ENCODE measurements at places on chromosomes 3 and 15.
A peak's percentile ranks its signal among the peaks of the same experiment; 100 is the strongest.

DNA sequence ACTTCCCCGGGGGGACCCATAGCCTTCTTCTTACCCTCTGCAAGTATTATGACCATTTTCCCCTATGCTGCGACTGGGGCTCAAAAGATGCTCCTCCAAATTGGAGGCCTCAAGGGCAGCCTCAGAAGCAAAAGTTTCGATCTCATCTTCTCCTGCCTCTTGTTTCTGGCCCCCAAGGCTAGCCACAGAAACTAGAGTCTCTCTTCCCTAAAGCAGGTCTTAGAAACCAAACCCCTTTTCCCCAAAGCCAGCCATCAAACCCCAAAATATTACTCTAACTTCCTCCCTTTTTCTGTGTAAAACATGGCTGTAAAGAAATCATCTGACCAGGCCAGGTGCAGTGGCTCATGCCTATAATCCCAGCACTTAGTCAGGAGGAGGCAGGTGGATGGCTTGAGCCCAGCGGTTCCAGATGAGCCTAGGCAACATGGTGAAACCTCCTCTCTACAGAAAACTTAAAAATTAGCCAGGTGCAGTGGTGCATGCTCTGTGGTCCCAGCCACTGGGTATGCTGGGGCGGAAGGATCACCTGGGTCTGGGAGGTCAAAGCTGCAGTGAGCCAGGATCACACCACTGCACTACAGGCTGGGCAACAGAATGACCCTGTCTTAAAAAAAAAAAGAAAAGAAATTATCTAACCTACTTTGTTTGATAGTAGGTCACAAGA lies 36.7 kb upstream of the MFGE8 start:
- DNase-seq = no peak

DNA sequence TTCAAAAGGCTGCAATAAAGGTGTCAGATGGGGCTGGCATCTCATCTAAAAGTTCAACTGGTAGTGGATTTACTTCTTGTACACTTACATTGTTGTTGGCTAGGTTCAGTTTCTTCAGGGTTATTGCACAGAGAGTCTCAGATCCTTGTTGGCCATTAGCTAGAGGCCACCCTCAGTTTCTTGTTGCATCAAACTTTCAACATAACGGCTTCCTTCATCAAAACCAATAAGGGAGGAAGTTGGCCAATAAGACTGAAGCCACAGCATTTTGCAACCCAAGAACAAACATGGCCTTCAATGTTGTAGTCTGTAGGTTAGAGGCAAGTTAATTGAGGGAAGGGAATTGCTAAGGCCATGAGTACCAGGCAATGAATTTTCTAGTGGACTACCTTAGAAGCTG lies 218.0 kb downstream of the ZBBX start:
- DNase-seq = no peak

DNA sequence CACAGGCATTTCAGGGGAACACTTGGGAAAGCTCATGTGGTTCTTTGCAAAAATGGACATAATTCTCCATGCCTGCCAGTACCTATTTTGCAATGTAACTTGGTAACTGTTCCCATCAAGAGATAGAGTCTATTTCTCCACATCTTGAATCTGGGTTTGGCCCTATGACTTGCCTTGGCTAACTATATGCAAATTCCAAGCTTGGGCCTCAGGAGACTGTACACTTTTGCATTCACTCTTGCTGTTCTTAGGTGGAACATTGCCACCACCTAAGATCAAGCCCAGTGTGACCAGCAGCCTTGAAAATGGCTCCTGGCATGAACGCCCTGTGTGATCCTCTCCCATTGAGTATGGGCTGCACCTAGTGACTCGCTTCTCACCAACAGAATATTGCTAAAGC lies 19.8 kb upstream of the SMAD6 start:
- no peak for DNase-seq

DNA sequence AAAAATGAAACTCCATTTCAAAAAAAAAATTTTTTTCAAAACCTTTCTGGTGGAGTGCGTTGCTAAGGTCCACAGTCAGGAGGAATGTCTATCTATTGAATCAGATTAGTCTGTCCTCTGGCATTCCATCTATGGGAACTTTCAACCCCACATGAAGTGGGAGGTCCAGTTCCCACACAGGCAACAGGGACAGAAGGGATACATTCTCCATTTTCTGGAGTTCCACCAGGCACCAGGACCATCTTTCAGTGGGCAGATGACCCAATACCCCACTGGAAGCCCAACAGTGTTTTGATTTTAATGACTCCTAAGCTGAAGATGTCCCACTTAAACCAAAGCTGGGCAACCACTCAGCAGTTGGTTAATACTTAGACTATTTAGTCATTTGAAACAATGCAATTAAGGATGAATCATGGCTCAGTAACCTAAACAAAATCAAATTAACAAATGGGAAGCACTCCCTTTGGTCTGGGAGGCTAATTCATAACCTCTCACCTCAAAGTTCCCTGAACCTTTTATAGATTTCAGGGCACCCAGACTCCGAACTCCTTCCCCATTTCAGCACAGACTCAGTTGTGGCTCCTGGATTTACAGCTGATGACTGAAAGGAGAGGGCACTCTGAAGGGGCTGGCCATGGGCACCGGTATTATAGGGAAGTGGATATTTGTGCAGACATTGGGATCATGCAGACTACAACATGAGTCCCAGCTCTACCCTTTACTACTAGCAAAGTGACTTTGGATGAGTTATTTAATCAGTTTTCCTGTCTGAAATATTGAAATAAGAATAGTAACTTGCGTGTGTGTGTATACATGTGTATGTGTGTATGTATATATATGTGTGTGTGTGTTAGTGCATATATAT lies 264.3 kb upstream of the LRTM1 start:
- no peak for DNase-seq

GRCh38 chr3:169563775-169564059 lies 99.8 kb downstream of the MECOM start:
- no peak for DNase-seq

GRCh38 chr15:95868970-95869369 lies 461.5 kb upstream of the NR2F2 start:
- DNase-seq = no peak

- DNase-seq = no peak
These were observed 96.7 kb upstream of the KCNMB2 start for GRCh38 chr3:178439504-178439903.

- DNase-seq = peak; percentile 63
These were observed 7.1 kb downstream of the ELL3 start for GRCh38 chr15:43769584-43770228.

DNA sequence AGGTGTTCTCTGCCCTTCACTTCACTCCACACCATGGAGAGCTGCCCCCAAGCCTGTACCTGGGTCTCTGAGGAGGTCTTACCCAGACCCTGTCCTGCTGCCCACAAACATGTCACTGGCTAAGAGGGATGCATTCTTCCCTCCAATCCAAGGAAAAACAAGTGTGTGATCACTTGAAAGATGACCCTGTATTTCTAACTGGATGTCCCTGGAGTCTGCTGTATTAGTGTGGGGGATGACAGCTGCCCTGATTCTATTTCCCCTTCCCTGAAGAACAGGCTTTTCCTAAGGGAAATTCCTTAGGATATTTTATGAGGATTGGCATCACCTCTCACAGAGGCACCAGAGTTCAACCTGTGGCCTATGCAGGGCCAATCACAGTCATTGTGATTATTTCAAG lies 55.0 kb upstream of the GATA2 start:
- DNase-seq = no peak

GRCh38 chr3:105415951-105416350 lies 49.2 kb downstream of the ALCAM start:
- DNase-seq = no peak

GRCh38 chr3:59185591-59186369 lies 136.0 kb upstream of the CFAP20DC start:
- no peak for DNase-seq

GRCh38 chr3:10195366-10196089 lies 30.8 kb downstream of the IRAK2 start:
- DNase-seq = no peak

DNA sequence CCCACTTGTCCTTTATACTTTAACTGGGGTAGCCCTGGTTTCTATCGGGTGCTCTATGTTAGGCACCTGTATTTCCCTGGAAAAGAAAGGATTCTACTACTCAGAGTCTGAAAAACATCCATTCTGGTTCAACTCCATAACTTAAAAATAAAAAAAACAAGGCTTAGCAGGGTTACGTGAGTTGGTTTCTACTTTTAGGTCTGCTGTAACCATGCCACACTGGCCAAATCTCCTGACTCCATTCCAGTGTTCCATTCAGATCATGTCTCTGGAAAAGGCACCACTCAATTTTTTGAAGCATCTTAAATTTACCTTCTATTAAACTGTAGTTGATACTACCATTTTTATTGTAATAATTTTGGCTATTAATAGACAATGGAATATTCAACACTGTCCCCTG lies 62.1 kb downstream of the CAPN3 start:
- no peak for DNase-seq

GRCh38 chr15:40232625-40233070 lies 6.2 kb upstream of the PAK6 start:
- DNase-seq = no peak

DNA sequence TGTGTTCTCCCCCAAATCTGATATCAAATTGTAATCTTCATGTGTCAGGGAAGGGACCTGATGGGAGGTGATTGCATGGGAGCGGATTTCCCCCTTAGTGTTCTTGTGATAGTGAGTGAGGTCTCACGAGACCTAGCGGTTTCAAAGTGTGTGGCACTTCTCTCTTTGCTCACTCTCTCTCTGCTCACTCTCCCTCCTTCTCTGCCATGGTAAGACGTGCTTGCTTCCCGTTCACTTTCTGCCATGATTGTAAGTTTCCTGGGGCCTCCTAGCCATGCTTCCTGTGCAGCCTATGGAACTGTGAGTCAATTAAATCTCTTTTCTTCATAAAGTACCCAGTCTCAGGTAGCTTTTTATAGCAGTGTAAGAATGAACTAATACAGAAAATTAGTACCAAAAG lies 30.6 kb upstream of the OR5H6 start:
- DNase-seq = no peak

GRCh38 chr3:184537885-184538665 lies 23.5 kb upstream of the EPHB3 start:
- DNase-seq = no peak

- no peak for DNase-seq
These were observed 14.7 kb downstream of the MAP2K1 start for GRCh38 chr15:66401130-66402021.

GRCh38 chr3:136428167-136428566 lies 178.0 kb downstream of the PCCB start:
- DNase-seq = no peak

- DNase-seq = no peak
These were observed 59.3 kb downstream of the CTDSPL start for GRCh38 chr3:37921025-37921424.

GRCh38 chr3:169383770-169384169 lies 279.7 kb downstream of the MECOM start:
- DNase-seq = no peak

GRCh38 chr3:134009345-134010000 lies 20.3 kb downstream of the SLCO2A1 start:
- DNase-seq = no peak

DNA sequence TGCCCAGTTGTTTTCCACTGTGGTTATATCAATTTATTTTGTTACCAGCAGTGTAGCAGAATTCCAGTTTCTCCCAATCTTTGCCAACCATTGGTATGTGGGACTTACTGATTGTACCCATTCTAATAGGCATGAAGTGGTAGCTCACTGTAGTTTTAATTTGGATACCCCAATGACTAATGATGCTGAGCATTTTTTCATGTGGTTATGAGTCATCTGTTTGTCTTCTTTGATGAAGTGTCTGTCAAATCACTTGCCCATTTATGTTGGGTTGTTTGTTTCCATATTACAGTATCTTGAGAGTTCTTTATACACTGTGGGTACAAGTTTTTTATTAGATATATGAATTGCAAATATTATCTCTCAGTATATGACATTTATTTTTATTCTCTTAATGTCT lies 644.3 kb downstream of the NR2F2 start:
- DNase-seq = no peak

DNA sequence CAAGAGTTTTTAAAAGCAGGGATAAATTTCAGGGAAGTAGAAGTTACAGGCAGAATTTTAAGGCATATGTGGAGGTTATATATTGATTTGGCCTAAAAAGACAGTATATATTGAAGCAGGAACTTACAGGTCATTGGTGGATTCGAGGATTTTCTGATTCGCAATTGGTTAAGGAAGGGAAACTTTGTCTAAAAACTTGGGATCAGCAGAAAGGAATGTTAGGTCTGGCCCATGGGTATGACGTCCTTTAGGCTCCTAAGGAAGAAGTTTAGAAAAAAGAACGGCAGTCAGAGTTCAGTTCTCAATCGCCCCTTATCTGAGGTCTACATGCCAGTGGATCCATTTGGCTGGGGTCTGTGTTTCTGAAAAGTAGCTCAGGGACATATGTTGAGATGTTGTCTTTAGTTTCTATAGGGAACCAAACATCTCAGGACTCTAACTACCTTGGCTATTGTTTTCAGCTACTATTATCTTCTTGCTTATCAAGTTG lies 33.2 kb upstream of the ACP3 start:
- no peak for DNase-seq

GRCh38 chr3:67654099-67654843 lies at the start of gene SUCLG2:
SUCLG2 (minus strand) TSS chr3:67654612; CDS start chr3:67654586, 26 bp downstream.
- peak; percentile 20 for DNase-seq

GRCh38 chr3:58021072-58021959 lies 13.1 kb downstream of the FLNB start:
- peak; percentile 18 for DNase-seq

DNA sequence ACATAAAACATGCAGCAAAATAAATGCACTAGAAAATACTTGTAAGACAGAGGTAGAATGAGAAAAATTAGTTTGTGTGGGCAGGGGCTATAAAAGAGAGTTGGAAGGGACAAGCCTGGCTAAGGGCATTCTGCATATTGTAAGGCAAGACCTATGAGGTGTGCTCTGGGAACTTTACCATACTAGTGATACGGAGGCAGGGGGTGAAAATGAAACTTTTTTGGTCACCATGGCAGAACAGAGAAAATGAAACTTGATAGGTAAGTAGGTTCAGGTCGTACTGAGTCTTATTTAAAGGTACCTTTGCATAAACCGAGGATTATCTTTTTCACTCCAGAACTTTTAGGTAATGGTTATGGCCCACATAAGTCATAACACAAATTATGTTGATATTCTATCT lies 74.7 kb upstream of the ACKR4 start:
- no peak for DNase-seq

DNA sequence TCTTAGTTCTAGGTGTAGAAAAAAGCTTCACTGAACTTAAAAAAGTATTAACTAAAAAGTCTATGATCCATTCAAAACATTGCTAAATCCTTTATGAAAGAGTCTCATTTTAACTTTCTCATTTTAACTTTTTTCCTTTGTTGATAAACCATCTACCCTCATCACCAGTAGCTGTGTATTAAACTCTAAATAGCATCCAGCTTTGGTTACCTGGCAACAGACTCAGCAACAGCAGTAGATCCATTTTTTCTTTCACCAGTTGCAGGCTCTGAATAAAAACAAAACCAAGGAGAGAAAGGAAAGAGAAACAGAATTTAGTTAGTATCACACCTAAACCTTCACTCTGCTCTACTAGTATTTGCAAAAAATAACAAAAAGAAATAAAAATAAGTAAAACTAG lies 51.6 kb downstream of the TP53BP1 start:
- no peak for DNase-seq

- DNase-seq = no peak
These were observed 7.0 kb downstream of the NR2E3 start for GRCh38 chr15:71817351-71817750.

GRCh38 chr3:134334231-134334900 lies 39.9 kb downstream of the AMOTL2 start:
- no peak for DNase-seq
